Amniotic stem cell (primary cell): ENCODE measurements at places on chromosomes 6 and 20.
A peak's percentile ranks its signal among the peaks of the same experiment; 100 is the strongest.

- DNase-seq = peak; percentile 71
Observed at GRCh38 chr20:38201356-38201755, 36.3 kb upstream of the TGM2 start.

DNA sequence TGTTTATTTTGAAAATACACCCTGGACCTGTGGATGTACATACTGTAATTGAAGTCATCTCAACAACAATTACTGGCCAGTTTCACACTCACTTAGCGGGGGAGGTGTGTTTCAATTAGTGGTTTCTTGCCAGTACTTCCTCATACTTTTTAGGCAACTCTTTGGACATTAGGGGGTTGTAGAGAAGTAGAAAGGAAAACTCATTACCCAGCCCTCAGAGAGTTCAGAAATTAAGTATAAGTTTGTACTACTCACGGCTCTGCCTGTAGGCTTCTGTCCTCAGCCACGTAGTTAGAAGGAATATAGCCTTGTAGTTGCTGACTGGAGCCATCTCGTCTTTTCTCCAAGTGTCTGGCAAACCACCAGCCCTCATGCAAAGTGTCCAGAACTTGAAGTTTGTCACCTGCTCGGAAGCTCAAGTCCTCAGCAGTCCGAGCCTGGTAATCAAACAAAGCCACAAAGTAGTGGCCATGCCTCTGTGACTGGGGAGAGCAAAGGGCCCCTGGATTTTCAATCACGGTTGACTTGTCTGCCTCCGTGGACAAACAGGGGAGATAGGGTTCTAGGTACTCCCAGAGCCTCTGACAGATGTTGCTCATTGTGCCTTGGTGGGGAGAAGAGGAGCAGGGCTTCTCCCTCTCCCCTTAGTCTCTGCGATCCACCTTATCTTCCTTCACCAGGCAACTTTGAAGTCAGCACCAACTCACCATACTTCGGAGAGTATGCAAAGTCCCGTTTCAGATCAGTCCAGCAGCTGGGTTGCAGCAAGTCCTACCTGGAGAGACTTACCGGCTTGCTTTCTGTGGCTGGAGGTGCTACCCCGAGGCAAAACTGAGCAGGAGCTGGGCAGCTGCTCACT lies 749 bp downstream of the FRK start:
- DNase-seq = no peak

DNA sequence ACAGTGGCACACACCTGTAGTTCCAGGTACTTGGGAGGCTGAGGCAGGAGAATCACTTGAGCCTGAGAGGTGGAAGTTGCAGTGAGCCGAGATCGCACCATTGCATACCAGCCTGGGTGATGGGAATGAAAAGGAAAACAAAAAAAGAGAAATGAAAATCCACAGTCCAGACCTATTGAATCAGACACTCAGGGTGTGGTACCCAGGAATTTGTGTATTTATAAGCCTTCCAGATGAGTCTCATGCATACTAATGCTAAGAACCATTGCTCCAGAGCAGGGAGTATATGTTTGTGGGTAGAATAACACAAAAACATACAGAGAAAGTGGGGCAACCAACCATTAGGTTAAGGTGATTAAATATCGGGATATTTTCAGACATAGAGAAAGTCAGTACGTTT lies 36.1 kb upstream of the PLCB4 start:
- DNase-seq = no peak

- DNase-seq = no peak
Observed at GRCh38 chr20:40702504-40702903, 13.5 kb upstream of the MAFB start.

- no peak for DNase-seq
Observed at GRCh38 chr6:44789806-44790205, 402.3 kb downstream of the CDC5L start.

GRCh38 chr20:2698912-2699311 lies 6.3 kb downstream of the EBF4 start:
- DNase-seq = no peak

GRCh38 chr20:48153523-48153922 lies 368.2 kb upstream of the SULF2 start:
- DNase-seq = no peak

DNA sequence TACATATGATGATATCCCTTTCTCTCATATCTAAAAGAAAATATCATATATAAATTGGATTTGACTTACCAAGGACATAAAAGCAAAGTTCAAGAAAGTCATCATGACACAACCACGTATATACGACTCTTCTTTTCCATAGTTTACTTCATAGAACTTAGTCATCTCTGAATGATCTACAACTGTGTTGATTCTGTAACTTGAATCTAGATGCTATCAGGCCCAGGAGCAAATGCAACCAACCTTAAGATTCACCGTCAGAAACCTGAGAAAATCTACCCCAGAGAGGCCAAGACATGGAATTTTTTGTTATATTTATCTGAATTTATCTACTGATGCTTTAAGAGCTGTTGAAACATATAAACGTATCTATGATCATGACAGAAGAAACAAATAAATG lies 165.6 kb downstream of the PDE10A start:
- no peak for DNase-seq

- DNase-seq = no peak
Observed at GRCh38 chr6:41700463-41701347, 34.7 kb downstream of the TFEB start.

DNA sequence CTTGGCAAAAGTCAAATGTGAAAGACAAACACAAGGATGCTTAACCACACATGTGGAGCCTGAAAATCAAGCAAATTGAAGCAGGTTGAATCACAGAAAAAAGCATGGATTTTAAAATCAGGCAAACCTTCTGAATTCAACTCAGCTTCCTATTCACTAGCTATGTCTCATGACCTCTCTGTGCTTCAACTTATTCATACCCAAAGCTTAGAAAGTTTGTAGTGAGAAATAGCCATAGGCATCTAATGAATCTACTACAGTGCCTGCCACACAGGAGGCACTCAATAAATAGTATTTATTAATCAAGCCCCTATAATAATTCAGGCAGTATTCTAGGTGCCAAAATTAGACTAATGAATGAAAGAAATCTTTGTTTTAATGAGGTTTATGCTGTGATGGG lies 112.2 kb upstream of the TNFAIP3 start:
- no peak for DNase-seq

GRCh38 chr6:17059022-17059421 lies 42.8 kb upstream of the STMND1 start:
- DNase-seq = no peak

DNA sequence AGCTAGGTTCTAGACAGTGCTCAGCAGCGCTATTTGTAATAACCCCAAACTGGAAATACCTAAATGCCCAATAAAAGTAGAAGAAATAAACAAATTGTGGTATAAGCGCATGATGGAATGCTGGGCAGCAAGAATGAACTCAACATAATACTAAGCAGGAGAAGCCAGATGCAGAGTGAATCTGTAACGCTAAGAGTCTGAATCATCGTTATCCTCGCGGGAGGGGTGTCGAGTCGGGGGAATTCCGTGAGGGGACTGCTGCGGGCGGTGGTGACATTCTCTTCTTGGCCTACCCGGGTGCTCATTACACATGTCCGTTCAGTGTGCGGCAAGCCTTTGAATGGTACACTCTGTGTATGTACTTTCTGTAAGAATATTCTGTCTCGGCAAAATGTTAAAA lies 83.7 kb downstream of the SULF2 start:
- no peak for DNase-seq

GRCh38 chr20:1094751-1095150 lies 23.7 kb upstream of the PSMF1 start:
- no peak for DNase-seq

DNA sequence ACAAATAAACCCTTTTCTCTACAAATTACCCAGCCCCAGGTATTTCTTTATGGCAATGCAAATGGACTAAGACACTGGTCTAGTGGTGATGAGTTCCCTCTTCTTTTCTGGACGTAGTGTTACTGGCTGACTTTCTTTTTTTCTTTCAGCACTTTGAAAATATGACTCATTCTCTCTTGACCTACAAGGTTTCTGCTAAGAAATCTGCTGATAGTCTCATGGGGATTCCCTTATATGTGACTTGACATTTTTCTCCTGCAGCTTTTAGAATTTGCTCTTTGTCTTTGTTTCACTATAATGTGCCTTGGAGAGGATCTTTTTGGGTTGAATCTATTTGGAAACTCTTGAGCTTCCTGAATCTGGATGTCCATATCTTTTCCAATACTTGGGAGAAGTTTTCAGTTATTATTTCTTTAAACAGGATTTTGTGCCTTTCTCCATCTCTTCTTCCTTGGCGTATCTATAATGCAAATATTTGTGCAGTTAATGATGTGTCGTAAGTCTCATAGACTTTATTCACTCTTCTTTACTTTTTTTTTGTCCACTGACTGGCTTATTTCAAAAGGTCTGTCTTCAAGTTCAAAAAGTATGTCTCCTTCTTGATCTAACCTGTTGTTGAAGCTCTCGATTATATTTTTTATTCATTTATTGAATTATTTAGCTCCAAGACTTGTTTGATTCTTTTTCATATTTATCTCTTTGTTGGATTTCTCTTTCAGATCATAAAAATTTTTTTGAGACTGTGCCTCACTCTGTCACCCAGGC lies 42.2 kb upstream of the TPD52L1 start:
- DNase-seq = no peak

DNA sequence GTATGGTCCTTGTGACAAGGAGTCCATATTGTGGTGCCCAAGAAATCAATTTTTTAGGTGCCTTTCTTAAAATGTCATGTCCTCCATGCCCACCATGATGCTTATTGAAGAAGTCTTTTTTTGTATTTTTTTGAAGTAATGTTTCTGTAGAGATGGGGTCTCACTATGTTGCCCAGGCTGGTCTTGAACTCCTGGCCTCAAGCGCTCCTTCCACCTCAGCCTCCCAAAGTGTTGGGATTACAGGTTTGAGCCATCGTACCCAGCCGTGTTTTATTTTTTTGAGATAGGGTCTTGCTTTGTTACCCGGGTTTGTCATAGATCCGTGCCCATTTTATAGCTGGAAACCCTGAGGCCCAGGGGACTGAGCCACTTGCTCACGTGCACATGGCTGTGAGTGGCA lies 238.3 kb downstream of the ATXN1 start:
- DNase-seq = no peak

DNA sequence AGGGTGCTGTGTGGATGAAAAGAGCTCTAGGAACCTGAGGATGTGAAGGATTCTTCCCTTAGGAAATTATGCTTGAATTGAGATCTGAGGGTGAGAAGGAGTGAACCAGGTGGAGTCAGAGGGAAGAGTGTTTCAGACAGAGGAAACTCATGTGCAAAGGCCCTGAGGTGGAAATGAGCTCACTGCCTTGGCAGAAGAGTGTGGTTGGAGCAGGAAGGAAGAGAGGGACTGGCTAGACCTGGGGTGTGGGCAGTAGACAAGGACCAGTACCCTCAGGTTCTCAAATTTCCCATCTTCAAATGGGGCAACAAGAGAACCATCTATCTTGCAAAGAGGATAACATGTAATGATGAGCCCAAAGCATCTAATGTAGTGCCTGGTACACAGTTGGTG lies 24.0 kb upstream of the GTSF1L start:
- no peak for DNase-seq

DNA sequence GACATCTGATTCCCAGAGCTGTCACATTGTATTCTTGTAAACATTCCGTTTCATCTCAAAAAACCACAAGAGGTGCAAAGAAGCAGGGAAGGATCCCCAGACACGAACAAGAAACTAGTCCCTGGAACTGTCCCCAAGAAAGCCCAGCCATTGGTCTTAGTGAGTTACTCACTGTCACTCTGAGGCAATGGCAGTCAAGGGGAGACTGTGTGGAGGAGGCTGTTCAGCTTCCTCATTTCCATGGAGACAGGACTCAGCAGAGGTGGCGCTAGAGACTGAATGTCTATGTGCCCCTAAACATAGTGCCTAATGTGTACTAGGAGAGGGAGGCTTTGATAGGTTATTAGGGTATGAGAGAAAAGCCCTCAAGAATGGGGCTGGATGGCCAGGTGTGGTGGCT lies 11.1 kb downstream of the ULBP1 start:
- no peak for DNase-seq

GRCh38 chr6:102204351-102204750 lies 810.8 kb downstream of the GRIK2 start:
- peak; percentile 59 for DNase-seq

- DNase-seq = no peak
Observed at GRCh38 chr6:131368198-131368911, 204.7 kb upstream of the ARG1 start.

- DNase-seq = no peak
Observed at GRCh38 chr6:87741001-87741650, 39.1 kb upstream of the AKIRIN2 start.

DNA sequence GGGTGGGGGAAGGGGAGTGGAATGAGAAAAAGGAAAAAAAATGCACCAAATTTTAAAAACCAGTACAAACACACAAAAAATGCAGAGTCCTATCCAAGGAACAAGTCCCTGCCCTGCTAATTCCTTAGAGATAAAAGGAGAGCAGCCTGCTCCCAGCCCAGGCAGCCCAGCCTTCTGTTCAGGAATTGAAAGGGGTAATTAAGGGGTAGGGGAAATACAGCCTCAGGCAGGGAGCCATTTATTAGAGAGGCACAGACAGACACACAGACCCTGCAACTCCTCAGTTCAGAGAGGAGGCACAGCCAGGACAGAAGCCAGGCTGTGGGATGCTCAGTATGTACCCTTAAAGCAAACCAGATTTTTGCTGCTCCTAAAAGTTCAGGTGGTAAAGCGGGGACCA lies 137.2 kb downstream of the EYA2 start:
- no peak for DNase-seq

DNA sequence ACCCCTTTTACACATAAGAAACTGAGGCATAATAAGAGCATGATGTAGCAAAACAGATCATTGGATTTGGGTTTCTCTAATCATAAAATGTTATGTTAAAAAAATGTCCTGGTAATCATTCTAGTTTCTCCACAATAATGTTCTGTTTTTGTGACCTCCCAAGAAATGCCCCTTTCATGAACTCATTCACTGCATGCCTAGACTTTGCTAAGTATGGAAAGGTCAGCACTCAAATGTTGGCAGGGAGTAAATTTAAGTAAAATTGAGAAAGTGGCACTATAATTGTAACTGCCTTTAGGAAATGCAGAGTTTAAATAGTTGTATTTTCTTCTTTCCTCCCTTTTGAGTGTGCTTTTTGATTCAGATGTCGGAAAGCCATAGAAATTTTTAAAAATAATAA lies 48.5 kb upstream of the ID4 start:
- DNase-seq = no peak
